Fibroblast of skin of right biceps (primary cell): ENCODE measurements at places on chromosomes 6 and 20.

DNA sequence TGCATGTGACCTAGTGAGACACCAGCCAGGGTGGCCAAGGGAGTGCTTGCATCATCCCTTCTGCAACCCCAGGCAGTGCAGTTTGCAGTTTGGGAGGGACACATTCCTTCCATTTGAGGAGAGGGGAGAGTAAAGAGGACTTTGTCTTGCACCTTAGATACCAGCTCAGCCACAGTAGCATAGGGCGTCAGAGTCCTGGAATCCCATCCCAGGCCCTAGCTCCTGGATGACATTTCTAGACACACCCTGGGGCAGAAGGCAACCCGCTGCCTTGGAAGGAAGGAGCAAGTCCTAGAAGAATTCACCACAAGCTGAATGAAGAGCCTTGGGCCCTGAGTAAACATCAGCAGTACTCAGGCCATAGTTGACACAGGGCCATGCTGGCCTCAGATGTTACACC is 680.4 kb upstream of the IMPG1 start:
- DNase-seq = no peak

GRCh38 chr6:159184559-159184958 is 15.4 kb downstream of the FNDC1 start:
- DNase-seq = peak; percentile 58

GRCh38 chr6:89311853-89312531 is 3.1 kb downstream of the GABRR2 start:
- DNase-seq = peak; percentile 53

- DNase-seq = no peak
Observed at GRCh38 chr6:53616450-53617357, 48.9 kb downstream of the KLHL31 start.

GRCh38 chr6:80550748-80551147 is 444.3 kb downstream of the BCKDHB start:
- no peak for DNase-seq

- peak; percentile 16 for DNase-seq
Observed at GRCh38 chr6:141077355-141078333, 1055.1 kb upstream of the GJE1 start.

DNA sequence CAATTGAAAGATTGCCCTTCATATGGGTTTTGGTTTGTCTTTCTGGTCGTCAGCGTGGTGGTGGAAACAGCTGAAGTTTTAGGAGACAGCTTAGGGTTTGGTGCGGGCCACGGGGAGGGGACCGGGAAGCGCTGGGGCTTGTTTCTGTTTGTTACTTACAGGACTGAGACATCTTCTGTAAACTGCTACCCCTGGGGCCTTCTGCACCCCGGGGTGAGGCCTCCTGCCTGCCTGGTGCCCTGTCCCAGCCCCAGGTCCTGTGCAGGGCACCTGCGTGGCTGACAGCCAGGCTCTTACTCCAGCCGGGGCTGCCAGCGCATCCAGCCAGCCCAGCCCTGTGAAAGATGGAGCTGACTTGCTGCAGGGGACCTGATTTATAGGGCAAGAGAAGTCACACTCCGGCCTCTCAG is 22.8 kb downstream of the NPEPL1 start:
- DNase-seq = no peak

DNA sequence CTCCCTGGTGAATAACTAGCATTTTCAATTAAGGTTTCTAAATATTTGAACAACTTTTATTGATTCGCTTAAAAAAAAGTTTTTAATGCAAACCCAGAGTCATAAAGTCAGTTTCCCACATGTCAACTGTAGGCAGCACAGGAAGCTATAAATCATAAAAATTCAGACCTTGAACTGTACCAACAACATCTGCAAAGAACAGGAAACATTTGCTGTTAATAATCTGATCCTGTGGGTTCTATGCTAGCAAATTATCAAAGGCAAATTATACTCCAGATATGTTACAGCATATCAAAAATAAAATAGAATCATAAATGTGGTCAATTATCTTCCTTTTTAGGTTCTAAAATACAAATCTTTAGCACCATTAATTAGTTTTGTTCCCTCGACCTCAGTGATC is 16.6 kb upstream of the MAP7 start:
- DNase-seq = no peak

DNA sequence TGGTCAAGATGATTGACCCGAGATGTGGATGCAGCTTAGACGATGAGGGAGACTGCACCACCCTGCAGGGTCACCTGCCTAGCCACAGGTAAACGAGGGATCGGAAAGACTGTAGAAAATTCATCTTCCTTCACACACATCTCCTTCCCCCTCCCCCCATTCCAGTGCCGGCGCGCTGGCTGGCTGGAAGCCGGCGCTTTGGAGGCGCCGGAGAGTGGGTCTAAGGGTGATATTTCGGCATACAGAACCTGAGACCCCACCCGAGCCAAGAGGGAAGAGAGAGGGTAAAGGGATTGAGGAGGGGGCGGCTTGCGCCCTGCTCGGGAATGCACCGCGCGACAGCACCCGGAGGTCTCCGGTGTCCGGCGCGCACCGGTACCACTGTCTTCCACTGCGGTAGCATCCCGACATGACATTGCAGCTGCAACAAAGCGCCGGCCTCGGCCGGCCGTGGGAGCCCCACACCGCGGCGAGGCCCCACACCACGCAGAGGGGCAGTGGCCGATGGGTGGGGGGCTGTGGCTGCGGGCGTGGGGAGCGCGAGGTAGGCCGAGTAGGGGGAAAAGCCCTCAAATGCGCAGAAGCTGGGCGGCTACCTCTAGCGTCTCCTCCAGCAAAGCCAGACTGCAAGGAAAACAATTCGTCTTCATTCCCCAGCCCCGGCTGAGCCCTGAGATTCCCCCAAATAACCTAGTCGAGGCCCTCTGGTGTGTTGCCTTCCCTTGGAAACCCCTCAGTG is 984 bp downstream of the TNFRSF21 start:
- DNase-seq = peak; percentile 26

DNA sequence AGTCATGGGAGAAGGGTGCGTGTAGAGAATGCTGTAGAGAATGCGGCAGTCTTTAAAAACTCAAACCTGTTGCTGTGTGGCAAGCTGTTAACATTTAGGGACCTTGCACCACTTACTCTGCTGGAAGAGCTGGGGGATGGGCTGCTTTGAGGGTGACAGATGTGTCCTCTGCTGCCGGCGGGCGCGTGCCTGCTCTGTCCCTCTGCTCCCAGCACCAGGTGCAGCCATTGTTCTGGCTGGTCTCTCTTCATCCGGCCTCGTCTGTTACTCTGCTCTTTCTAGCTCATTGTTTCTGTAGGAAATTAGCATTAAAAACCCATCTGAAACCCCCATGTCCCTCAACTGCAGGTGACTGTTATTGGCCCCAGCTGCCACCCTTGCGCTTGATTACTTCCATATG is 78.5 kb downstream of the CBFA2T2 start:
- DNase-seq = no peak

- DNase-seq = peak; percentile 52
Observed at GRCh38 chr6:72689107-72689954, 67.5 kb downstream of the KCNQ5 start.
